Activated CD8-positive, alpha-beta T cell treated with anti-CD3 and anti-CD28 coated beads for 36 hours (primary cell): ENCODE measurements at places on chromosomes 5 and 9.

DNA sequence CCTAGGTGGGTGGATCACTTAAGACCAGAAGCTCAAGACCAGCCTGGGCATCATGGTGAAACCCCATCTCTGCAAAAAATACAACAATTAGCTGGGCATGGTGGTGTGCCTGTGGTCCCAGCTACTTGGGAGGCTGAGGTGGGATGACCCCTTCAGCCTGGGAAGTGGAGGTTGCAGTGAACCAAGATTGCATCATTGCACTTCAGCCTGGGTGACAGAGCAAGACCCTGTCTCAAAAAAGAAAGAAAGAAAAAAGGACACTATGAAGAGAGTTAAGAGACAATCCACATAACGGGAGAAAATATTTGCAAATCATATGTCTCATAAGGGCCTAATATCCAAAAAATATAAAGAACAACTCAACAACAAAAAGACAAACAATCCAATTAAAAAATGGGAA, 57.9 kb downstream of the NDST1 start:
- DNase-seq = no peak

GRCh38 chr5:157983906-157984551, 125.1 kb upstream of the CLINT1 start:
- no peak for DNase-seq

DNA sequence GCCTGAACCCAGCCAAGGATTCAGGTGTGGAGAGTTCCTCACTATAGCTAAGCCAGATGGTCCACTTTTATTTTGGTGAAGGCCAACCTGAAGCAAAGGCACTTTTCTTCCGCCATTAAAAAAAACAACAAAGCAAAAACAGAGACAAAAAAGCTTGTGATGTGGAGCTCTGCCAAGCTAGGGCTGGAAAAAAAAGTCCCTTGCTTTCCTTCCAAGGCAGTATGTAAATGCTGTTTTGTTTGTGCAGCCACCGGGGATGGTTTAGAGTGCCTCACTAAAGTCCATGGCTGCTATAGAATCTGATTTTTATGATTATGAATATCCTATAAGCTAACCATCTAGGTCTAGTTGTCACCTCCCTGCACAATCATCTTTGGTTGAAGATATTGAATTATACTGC, 14.9 kb downstream of the MEGF10 start:
- no peak for DNase-seq

DNA sequence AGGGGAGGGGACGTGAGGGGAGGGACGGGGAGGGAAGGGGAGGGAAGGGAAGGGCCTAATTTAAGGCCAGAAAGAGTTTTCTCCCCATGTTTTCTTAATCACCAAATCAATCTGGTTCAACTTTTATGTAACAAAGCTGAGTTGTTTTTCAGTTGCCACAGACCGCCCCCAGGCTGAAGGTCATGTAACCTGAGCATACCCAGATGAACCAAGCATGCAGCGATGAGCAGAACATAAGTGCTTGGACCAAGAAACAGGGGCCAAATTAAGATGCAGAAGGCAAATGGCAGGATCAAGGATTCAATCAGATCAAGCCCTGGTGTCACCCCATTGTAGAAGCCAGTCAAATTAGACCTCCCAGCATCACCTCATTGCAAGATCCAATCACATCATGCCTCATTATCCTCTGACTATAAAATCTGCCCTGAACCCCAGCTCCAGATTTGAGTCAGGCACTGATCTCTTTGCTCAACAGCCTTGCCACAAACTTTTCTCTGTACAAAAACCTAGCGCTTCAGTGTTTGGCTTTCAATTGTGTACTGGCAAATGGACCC, 113.5 kb upstream of the TNPO1 start:
- DNase-seq = no peak

GRCh38 chr5:81906086-81906485, 65.7 kb upstream of the ATG10 start:
- DNase-seq = no peak

GRCh38 chr9:78806492-78807160, 509.7 kb downstream of the PSAT1 start:
- no peak for DNase-seq

GRCh38 chr9:122996586-122996985, 36.9 kb upstream of the GPR21 start:
- DNase-seq = no peak

DNA sequence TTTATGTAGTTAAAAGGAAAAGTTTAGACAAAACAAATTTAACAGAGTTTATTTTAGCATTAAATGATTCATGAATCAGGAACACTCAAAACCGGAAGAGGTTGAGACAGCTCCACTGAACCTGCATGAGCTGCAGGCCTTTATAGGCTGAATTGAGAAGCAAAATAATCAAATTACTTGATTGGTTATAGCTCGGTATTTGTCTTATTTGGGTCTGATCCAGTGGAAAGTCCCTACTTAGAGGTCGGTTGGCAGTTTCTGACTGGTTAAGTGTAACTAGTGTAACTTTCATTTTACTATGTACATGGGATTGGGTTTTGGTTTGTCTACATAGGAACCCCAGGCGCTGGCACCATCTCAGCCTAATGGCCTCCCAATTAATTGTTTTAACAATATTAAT, 74.1 kb upstream of the PIK3R1 start:
- no peak for DNase-seq

- DNase-seq = no peak
Observed at GRCh38 chr9:113690055-113690740, 185.9 kb upstream of the ZNF618 start.

DNA sequence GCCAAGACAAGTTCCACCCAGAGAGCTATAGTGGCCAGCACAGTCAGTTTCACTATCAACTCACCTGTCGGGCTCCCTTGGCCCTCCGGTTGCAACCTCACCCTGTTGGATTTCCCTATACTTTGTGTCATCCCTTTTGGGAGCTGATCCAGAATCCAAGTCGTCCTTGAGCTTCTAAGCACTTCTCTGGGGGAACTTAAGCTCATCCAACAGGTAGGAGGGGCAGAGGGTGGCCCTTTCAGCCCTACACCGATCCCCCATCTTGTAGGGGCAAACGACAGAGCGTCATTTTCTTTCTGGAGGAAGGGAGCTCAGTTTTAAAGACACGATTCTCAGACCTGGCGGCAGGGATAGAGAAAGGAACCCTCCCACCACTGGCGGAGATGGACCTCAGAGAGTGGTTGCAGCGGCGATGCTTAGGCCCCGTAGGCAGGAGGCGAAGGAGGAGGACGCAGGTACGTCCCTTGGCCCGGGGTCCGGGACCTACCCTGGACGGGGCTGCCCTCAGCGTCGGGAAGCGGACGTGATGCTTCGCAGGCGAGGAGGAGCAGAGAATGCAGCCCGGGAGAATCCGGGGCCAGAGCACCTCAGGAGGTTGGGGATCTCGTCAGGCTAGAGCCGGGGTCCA, 519 bp downstream of the ZER1 start:
- DNase-seq = peak; percentile 29

GRCh38 chr9:72856972-72857623, 95.8 kb downstream of the ALDH1A1 start:
- peak; percentile 12 for DNase-seq

DNA sequence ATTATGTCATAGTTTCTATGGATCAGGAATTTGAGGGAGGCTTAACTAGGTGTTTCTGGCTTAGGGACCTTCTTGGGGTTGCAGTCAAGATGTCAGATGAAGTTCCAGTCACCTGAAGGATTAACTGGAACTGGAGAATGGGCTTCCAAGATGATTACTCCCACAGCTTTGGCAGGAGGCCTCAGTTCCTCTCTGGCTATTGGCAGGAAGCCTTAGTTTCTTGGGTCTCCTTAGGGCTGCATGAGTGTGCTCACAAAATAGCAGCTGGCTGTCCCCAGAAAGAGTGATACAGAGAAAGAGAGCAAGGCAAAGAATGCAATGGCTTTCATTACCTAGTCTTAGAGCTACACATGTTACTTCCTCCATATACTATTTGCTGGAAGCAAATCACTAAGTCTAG, 138.1 kb upstream of the TLE4 start:
- no peak for DNase-seq

GRCh38 chr9:128936171-128936865, 11.1 kb downstream of the DOLK start:
- DNase-seq = no peak

DNA sequence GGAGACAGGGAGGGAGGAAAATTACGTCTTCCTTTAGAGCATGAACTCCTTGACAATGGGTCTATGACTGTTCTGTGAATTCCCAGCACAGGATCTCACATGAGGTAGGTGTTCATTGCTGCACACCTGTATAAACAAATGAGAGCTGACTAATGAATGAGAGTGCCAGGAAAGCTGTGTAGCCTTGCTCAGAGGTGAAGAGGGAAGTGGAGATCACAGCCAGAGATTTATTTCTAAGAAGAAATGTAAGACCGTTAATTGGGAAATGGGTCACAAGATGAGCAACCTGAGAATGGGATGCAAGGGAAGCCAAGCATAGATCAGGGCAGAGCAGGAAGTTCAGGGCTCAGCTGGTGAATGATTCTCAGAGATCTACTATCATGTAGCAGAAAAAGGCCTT, 295.1 kb downstream of the CDK5RAP2 start:
- DNase-seq = no peak

DNA sequence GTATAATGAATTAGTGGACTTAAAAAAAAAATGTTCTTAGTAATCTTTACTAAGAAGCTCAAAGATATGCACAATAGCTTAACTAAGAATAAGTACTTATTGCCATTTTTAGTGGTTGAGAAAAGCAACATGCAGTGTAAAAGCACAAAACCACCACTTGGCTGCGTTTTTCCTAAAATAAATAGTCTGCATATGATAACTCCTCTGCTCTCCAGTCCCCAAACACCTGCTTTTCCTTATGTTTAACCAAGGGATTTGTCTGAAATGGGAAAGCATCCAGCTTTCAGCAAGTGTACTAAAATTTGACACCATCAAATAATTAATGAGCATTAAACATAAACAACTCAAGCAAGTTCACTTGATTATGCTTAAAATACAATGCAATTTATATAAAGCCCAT, 41.4 kb downstream of the PSIP1 start:
- no peak for DNase-seq

GRCh38 chr5:30956251-30956650, 237.2 kb upstream of the CDH6 start:
- no peak for DNase-seq

- DNase-seq = no peak
Observed at GRCh38 chr9:76756941-76757673, 7.1 kb upstream of the PCA3 start.

DNA sequence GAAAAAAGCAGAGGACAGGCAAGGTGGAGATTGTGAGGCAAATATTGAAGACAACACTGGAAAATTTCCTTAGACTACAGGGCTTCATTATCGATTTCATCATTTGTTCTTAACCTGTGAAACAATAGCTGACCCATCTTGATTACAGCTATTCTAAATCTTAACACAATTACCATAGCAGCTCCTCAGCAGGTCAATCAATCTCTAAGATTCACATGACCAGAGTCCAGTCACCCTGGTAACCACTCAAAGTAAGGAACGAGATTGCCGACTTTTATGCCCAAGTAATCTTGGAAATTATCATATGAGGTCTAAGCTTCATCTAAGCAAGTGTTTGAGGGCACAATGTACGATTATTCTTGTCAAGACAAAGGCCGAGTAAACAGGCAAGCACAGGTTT, 93.8 kb downstream of the TTC39B start:
- DNase-seq = no peak

- DNase-seq = no peak
Observed at GRCh38 chr5:37448941-37449340, 69.8 kb downstream of the WDR70 start.

DNA sequence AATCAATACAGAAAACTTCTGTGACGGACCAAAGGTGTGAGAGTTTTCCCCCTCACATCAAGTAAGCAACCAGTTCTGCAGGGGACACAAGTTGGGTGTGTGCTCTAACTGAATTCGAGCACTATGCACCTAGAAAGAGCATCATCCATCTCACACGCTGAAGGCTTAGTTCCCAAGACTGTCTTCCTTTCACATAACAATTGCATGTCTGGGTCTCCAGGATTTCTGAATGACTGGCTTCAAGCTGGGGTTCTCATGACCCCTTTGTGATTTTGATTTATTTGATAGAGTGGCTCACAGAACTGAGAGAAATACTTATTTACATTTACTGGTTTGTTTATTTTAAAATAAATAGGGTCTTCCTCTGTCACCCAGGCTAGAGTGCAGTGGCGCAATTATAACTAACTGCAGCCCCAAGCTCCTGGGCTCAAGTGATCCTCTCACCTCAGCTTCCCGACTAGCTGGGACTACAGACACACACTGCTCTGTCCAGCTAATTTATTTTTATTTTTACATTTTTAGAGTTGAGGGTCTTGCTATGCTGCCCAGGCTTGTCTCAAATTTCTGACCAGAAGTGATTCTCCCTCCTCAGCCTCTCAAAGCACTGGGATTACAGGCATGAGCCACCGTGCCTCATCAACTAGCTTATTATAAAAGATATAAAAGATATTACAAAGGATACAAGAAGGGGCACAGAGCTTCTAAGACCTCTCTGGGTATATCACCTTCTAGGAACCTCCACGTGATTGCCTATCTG, 316.7 kb upstream of the CDH12 start:
- no peak for DNase-seq

DNA sequence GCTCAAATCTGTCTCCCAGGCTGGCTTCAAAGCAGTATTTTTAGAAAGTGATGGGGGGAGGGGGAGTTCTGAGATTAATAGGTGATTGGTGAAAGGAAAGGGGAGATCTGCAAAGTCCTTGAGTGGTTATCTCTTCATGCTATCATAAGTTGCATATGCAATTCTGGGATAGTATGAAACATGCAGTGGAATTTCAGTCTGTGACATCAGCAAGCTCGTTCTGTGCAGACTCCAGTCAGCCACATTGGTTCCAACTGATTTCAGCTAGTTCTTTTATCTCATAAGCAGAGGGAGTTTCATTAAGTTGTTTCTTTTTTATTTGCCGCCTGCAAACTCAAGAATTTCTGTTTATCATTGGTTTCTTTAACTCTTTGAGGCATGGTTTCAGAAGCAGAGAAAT, 180.5 kb upstream of the SH3GL2 start:
- DNase-seq = no peak

GRCh38 chr9:132589148-132590036, 7.0 kb downstream of the BARHL1 start:
- no peak for DNase-seq

DNA sequence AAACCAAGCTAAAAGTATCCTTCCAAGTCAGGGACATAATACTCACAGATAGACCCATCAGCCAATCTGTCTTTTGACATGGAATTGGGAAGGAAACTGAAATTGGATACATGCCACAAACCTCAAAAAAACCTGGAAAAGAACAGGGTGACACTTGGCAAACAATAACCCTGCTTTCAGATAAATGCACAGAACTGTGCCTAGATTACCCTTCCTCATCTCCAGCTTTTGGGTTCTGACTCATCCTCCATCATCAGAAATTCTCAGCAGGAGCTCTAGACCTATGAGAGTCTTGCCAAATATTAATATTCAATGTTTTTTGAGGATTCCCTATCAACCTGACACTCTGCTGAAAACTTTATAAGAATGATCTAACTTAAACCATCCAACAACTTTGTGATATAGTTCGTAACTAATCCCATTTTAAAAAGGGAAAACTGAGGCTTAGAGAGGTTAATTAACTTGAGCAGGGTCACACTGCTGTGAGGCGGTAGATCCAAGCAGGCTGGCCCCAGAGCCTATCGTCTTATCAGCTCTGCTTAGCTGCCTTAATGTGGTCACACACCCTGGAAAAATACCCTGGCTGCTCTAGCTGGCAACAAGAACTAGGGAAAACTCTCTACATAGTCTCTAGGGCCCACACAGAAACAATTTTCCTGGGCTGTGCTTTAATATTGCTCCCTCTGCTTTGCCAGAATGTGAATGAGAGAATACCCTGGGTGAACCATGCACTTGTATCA, 157.0 kb upstream of the TRPC7 start:
- no peak for DNase-seq
